ENCODE measurements at places on chromosomes 11 and 22.
A peak's percentile ranks its signal among the peaks of the same experiment; 100 is the strongest.

- DNase-seq: peak; percentile 66
These were observed 771 bp downstream of the MIF start for GRCh38 chr22:23894710-23895598.

GRCh38 chr22:29167032-29167911 is 38.4 kb upstream of the EMID1 start:
- no peak for DNase-seq

GRCh38 chr11:106072804-106073203 is 4.3 kb downstream of the KBTBD3 start:
- DNase-seq: no peak

DNA sequence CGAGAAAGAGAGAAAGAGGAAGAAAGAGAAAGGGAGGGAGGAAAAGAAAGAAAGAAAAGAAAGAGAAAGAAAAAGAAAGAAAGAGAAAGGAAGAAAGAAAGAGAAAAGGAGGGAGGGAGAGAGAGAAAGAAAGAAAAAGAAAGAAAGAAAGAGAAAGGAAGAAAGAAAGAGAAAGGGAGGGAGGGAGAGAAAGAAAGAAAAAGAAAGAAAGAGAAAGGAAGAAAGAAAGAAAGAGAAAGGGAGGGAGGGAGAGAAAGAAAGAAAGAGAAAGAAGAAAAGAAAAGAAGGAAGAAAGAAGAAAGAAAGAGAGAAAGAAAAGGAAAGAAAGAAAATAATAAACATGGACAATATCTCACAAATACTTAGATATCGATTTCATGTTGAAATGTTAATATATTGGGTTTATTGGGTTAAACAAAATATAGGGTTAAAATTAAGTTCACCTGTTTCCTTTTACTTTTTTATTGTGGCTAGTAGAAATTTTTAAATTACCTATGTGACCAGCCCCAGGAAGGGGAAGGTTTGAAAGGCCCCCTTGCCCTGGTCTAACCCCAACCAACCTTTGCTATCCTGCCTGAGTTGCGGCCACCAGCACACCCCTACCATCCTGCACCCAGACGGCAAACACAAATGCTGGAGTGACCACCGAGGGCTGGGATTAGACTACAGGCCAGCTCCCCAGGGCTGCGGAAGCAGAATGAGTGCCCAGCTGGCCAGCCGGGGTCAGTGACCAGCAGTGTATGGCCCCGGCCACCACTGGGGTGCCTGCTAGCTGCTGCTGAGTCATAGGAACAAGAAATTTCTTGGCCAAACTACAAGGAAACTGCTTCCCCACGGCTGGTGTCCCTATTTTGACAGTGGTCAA is 81.0 kb upstream of the FGF3 start:
- no peak for DNase-seq

DNA sequence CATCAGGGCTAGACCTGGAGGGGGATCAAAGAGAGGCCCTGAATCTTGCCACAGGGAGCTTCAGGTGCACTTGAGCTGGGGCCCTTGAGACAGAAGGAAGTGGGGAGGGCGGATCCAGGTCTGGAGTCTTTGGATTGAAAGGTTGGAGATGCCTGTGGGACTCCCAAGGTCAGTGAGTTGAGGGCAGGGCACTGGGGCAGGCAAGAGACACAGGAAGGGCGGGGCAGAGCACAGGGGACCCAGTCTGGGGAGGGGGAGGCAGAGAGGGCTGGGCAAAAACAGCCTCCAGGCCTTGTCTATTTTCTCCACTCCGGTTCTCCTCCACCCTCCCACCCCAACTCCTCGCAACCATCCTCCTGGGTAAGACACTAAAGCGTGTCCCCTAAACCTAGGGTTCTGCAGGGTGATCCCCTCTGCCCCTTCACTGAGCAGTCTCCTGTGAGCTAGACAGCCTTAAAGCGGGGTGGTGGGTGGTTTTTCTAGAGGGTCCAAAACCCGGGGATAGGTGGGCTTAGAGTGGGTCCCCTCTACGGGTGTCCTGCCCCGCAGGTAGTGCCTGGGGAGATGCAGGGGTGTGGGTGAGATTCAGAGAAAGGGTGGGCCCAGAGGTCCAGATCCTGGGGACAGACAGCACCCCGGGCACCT is 38.6 kb upstream of the CELSR1 start:
- no peak for DNase-seq

DNA sequence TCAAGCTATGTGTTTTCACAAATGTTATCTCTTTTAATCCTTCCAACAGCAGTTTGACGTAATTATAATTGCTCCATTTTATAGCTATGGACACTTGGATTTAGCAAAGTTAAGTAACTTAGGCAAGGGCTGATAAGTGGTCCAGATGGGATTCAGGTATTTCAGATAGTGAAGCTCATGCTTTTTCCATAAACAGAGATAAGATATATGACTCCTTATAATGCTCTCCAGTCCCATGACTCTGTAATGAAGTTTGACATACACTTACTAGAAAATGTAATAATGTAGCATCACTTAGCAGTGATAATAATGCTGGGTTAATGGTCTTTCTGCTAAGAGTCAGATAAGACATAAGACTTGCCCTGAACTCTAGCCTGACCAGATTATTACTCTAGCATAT is 892.1 kb downstream of the LRRC4C start:
- DNase-seq: no peak

DNA sequence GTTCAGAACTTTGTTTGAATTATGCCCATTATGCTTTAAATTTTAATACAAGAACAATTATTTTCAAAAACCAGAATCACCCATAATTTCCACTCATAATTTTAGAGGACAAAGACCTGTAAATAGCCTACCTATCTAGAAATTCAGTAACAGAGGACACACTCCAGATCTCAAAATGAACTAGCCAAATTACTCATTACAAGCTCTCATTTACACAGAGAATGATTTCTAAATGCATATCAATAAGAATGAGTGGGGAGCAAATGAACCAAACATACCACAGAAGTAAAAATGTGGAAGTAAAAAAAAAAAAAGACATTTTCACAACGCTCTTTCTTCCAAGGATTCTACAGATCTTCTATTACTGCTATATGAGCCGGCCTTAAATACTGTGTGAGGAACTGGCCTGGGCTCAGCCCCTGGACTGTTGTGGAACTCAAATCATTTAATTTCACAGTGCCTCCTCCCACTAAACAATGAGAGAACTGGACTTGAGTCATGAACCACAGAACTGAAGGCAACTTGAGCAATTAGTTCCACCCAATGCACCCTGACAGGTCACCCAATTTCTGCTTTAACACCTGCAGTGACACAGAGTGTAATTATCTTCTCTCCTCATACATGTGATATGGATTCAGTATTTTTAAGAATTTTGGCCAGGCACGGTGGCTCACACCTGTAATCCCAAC is 8.0 kb downstream of the MRTFA start:
- no peak for DNase-seq

GRCh38 chr11:2932850-2933251 is 3.6 kb upstream of the PHLDA2 start:
- no peak for DNase-seq

- DNase-seq: no peak
These were observed 359.1 kb downstream of the KCNA4 start for GRCh38 chr11:29657709-29658108.

DNA sequence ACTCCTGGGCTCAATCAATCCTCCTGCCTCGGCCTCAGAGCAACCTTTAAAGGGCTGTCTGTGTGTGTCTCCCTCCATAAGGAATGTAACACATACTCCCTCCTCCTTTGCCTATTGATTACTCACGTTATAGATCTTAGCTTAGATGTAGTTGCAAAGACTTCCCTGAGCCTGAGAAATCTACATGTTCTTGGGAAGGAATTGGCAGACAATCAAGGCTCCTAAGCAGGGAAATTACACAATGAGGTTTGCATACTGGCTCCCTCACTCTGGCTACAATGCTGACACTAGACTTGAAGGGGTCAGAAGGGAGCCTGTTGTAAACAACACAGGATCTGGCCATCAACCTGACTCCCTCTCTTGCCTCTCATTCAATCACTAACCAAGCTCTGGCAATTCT is 5.2 kb upstream of the OLFML1 start:
- DNase-seq: no peak

DNA sequence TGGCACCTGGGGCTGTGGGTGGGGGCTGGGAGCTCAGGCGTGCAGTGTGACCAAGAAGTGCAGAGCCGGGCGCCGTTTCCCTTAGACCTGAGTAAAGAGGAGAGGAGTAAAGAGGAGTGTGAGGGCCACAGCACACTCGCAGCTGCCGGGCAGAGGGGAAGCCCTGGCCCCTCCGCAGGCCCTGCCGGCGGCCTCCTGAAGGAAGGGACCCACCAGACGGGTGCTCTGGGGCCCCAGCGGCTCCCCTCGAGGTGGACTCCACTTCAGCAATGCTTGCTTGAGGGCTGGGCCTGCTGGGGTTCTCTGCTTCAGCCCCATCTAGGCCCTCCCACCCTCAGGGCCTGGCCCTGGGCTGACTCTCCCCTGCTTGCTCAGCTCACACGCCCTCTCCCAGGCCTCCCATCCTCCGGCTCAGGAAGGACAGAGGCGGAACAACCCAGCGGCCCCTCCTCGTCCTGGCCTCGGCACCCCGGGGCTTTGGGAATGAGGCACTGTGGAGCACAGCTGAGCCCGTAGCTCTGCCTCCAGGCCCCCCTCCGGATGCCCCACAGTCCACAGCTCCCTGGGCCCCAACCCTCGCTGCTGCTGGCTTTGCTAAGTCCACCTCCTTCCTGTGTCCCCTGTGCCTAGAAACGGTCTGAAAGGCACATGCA is 1198.7 kb downstream of the BRD1 start:
- no peak for DNase-seq

GRCh38 chr11:10395166-10395897 is 59.7 kb upstream of the AMPD3 start:
- DNase-seq: no peak

GRCh38 chr11:66373265-66373664 is 1.7 kb upstream of the SLC29A2 start:
- DNase-seq: no peak

GRCh38 chr11:99548264-99548663 is 527.5 kb downstream of the CNTN5 start:
- DNase-seq: no peak

- no peak for DNase-seq
These were observed 18.3 kb downstream of the HMGXB4 start for GRCh38 chr22:35275580-35275979.

DNA sequence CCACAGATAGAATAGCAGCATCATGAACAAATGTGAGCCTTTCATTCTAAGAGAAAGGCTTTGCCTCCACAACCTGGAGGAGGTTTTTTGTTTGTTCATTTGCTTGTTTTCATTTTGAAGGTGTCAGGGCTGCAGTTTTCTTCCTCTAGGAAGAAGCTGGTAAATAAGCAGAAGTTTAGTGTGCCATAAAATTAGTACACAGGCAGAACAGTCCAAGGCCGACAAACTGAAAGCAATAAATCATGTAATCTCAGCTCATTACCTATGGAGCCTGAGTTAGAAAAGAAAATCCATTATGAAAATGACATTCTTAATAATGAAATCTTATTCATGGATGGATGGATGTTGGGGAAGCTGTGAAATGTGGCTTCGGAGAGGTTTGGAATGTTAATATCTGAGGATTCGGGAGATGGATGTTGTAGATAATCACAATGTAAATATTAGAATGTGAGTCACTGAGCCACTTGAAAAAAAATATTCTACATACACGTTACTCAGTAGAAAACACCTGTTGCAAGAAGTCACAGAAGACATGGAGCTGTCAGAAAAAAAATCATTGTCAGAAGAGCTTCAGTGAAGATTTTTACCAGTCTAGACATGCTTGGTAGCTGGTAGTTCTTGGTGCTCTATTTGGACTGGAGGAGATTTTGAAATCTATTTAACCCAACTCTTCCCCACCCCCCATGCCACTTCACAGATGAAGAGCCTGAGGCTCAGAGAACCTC is 15.0 kb upstream of the ZDHHC13 start:
- DNase-seq: no peak

GRCh38 chr11:45646275-45646927 is 19.0 kb downstream of the CHST1 start:
- DNase-seq: no peak

GRCh38 chr11:66768088-66768521 is 39.1 kb upstream of the SPTBN2 start:
- no peak for DNase-seq

GRCh38 chr11:103609117-103610066 is 427.0 kb upstream of the DDI1 start:
- no peak for DNase-seq

GRCh38 chr11:120324932-120325810 is at the start of gene TLCD5:
Gene TLCD5 (plus strand): TSS chr11:120325299. CDS start chr11:120327442, 2,143 bp downstream.
- DNase-seq: no peak

GRCh38 chr11:86888164-86889000 is 66.8 kb downstream of the FZD4 start:
- no peak for DNase-seq

DNA sequence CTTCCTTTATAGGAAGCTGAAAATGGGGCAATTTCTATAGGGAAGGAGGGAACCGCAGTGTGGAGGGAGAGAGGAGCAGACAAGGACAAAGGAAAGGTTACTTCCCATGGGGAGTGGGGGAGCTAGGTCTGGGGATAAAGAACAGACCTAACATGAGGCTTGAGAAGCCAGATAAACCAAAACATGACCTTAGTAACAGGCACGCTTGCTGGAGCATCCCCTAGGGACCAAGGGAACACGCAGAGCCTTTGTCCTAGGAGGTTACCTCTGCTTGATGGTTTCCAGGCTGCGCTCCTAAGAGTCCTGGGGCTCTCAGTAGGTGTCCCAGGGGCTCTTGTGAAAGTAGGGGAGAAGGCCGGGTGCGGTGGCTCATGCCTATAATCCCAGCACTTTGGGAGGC is 271.4 kb upstream of the NCAM1 start:
- DNase-seq: no peak

DNA sequence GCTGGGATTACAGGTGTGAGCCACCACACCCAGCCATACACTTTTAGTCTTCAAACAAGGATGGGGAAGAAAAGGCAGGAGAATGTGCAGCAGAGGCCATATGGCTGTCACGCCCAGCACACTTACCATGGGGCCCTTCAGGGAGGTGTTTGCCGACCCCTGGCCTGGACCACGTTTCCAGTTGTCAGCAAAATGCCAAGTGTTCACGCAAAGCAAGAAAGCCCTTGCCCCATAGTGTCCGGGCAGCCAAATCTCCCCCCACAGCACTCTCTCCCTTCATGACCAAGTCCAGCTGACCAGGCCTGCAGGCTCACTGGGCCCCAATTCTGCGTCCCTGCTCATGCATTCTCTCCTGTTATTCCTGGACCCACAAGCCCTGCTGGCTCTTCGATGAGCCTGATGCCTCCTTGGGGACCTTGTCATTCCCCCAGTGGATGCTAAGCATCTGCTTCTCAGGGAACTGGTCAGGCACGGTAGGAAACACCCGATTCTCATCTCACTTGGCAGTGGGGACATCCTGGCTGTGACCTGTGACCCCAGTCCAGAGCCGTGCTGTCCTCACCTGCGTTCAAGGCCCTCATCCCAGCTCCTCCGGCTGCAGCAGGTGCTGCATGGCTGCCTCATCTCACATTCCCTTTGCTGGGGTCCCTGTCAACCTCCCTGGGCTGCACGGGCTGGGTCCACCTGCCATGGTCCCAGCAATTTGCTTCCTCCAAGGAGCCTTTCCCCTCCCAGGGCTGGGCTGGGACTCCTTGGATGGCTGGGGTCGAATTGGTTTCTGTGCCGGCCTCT is 96.4 kb downstream of the CTTN start:
- no peak for DNase-seq

GRCh38 chr22:49087716-49088601 is 739.7 kb downstream of the BRD1 start:
- no peak for DNase-seq

GRCh38 chr11:18248561-18248960 is at the start of gene SAA2:
Gene SAA2 (minus strand): TSS chr11:18248668. CDS start chr11:18248011, 657 bp downstream.
- DNase-seq: no peak
